ENCODE measurements at places on chromosomes 6 and 20. TPM values are rescaled to one million over a fixed set of nuclear protein-coding genes. Genes with fewer than 3 reads are reported as not detected.

Gene SYS1
- 20.3 TPM for total RNA-seq

Gene LST1
- 24.6 TPM for total RNA-seq

Gene PDYN
- total RNA-seq: not detected

Gene LIN28B
- not detected for total RNA-seq

Gene SYNGAP1
- total RNA-seq: 31.7 TPM

Gene DACT2
- 0.48 TPM for total RNA-seq

Gene SPATS1
- not detected for total RNA-seq

DNA sequence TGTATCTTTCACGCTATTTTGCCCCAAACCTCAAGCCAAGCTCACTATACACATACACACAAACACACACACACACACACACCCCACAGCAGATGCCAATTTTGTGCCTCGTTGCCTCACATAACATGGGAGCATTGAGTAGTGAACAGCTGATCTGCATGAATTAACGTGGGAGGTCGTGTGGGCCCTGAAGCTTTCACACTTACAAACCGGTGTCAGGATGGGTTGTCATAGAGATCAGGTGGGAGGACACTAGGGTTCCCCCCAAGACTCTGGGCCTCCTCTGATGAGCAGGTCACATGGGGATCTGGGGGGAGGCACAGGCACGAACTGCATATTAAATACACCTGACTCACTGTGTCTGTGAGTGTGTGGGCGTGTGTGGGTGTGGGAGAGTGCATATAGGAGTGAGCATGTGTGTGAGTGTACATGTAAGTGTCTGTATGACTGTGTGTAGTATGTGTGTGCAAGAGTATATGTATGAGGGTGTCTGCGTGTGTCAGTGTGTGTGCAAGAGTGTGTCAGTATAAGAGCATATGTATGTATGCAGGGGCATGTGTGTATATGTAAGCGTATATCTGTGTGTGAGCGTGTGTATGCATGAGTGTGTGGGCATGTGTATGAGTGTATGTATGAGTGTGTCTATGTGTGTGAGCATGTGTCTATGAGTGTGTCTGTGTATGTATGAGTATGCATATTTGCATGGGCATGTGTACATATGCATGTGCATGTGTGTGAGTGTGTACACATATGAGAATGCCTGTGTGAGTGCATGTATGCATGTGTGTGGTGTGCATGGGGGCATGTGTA is 370.4 kb downstream of the PREX1 start:
- no peak for DNase-seq

GRCh38 chr6:166005944-166006899 is 161.4 kb downstream of the TBXT start:
- no peak for DNase-seq

GRCh38 chr6:6885521-6886170 is 222.1 kb upstream of the RREB1 start:
- DNase-seq: no peak

GRCh38 chr6:36248980-36249379 is 20.9 kb upstream of the PNPLA1 start:
- no peak for DNase-seq

- peak; percentile 73 for DNase-seq
Observed at GRCh38 chr6:34143884-34144580, 1.9 kb downstream of the GRM4 start.

GRCh38 chr20:62804627-62805154 is at the start of gene OGFR:
Gene OGFR, plus strand, starts transcription at chr20:62804835. Its CDS starts 25 bp downstream, at chr20:62804860.
- DNase-seq: peak; percentile 90

All from aorta (tissue), 5 donors.